GM13977 (cell line): ENCODE measurements at places on chromosomes 2 and 18.

- no peak for DNase-seq
Measured at GRCh38 chr2:172009823-172010222, 10.1 kb downstream of the METAP1D start.

- no peak for DNase-seq
Measured at GRCh38 chr2:162914161-162914560, 75.6 kb upstream of the KCNH7 start.

- no peak for DNase-seq
Measured at GRCh38 chr2:53183581-53183980, 584.0 kb upstream of the CHAC2 start.

DNA sequence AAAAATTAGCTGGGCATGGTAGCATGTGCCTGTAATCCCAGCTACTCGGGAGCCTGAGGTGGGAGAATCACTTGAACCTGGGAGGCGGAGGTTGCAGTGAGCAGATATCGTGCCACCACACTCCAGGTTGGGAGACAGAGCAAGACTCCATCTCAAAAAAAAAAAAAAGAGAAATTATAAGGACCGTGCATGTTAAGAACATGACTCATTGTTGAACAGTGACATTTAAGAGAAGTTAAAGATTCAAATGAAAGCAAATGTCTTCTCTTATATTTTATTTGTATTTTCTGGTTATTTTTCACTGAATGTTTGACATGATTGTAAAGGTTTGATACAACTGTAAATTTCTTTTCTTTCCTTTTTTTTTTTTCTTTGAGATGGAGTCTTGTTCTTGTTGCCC, 69.6 kb downstream of the APLF start:
- DNase-seq, result no peak

DNA sequence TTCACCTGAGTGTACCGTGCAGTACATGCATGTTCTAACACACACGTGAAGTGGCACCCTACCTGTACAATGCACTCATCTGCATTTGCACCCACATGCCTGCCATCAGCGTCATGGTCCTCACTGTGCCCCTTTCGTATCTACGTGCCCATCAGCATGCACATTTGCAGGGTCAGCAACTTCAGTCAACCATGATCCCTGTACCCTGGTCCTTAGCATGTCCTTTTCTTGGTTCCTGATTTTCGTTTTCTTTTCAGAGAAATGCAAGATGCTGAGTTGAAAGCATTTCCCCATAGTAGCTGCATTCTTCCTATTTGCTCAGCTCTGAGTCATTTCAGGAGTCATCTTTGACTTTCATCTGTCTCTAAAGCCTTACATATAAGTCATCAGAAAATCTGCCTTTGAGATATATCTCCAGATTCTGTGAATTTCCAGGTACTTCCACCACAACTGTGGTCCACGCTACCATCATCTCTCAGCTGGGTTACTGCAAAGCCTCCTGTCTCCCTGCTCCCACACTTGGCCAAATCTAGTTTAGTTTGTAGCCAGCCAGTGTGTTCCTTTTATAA, 14.7 kb upstream of the PUM2 start:
- DNase-seq, result peak; percentile 63

- DNase-seq, result no peak
Measured at GRCh38 chr2:128797533-128797932, 478.9 kb upstream of the HS6ST1 start.

DNA sequence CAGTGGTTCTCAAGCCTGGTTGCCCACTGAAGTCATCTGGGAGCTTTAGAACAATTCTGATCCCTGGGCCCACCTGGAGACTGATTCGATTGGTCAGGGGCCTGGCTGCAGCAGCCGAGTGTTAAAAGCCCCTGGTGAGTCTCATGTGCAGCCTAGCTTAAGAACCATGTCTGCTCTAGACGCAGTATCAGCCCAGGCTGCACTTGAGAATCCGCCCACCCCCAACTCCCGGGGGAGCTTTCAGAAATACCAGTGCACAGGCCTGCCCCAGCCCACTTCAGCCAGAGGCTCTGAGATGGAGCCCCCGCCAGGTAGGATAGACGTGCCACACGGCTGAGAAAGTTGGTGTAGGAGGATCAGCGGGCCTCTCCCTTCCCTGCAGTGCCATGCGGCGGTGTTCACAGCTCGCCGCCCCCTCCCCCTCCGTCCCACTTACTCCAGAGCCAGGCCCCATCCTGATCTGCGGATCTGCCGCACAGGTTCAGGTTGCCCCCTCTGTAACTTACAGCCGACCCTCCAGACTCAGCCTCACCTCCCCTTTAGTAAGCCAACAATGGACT, 209.0 kb upstream of the RAB12 start:
- no peak for DNase-seq

DNA sequence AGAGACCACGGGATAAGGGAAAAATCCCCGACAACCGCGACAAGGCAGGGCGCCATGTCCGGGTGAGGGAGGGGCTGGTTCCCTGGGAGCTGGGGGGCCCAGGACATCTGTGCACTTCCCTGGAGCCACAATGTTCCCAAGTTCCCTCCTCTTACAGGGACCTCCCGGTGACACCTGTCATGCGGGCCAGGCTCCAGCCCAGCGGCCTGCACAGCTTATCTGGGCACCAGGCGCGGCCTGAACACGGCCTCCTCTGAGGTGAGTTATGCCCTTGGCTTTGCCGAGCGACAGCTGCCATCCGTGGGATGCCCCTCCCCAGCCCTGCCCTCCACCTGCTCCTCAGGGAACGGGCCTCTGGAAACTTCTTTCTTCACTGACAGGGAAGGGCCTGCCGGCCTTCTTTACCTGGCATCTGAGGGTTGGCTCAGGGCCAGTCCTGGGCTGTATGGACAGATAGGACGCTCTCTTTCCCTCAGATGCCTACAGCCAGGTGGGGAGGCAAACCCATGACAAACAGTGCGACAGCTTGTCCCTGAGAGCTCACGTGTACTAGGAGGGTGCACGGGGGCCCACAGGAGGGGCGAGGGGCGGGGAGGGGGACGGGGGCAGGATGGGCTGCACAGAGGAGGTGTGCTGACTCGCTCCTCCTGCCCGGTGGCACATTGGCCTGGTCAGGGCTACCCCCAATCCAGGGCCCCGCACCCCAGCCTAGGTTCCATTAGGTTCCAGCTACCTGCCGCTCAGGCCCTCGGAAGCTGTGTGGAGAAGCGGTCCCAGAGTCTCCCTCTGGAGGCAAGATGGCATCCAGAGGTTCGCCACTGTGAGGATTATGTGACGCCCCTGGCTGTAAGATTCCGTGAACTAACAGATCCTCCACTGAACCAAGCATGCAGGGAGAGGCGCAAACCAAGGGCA, 34.9 kb upstream of the HPCAL1 start:
- no peak for DNase-seq

- no peak for DNase-seq
Measured at GRCh38 chr2:210839450-210839849, 283.1 kb downstream of the CPS1 start.

DNA sequence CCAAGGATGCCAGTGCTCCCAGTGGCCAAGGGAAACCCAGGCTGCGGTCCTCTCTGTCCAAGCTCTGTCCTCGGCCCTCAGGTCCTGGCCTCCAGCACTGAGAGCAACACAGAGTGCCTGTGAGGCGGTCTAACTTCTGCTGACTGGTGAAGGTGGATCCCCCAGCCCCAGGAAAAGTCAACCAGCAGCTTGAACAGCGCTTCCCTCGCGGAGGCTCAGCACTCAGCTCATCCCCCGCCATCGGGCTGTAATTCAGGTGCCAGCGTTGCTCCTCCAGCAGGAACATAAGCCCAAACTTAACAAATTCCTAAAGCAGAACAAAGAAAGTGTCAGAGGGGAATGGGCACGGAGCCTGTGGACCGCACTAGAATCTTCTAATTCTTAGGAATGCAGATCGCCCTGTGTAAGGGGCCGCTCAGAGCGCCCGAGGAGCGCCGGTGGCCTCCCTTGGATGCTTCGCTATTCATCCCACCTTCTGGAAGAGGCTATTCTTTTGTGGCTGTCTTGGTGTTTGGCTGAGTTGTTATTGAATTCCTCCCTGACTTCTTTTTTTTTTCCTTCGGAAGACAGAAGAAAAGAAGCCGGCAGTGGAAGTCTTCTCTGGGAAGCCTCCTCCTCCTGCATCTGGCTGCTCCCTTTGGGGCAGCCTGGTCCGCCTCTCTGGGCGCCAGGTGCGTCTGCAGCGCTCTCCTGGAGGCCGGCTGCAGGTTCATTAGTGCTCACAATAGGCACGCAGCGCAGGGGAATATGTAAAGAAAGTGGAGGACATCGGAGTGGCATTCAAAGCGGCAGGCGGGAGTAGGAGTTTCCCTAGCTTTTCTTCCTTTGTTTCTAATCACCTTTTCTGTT, 905.6 kb downstream of the TSN start:
- no peak for DNase-seq

- no peak for DNase-seq
Measured at GRCh38 chr2:113920996-113921395, 31.1 kb downstream of the ACTR3 start.

- DNase-seq, result no peak
Measured at GRCh38 chr18:33751613-33752221, 173.7 kb downstream of the ASXL3 start.
